ENCODE measurements at places on chromosomes 16 and 17.

- no peak for DNase-seq
Observed at GRCh38 chr17:1071103-1071825, 74.3 kb downstream of the TIMM22 start.

DNA sequence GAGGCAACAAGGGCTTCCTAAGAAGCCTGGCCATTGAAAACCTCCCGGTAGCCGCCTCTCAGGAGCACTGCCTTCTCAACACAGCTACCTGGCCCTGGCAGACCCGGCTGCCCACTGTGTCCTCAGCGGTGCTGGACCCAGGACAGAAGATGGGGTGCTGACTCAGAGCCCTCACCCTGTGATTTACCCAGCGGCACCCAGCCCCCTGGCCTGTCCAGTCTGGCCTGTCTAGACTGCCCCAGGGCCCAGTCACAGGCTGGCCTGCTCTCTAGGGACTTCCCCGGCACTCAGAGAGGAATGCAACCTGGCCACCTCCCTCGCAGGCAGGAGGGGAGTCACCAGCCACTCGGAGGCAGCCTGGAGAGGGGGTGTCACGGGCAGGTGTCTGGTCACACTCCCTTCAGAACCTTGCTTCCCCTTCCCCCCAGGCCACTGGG is 20.1 kb downstream of the PIEZO1 start:
- peak; percentile 95 for DNase-seq

- DNase-seq: no peak
Observed at GRCh38 chr17:70365091-70365583, 195.8 kb downstream of the KCNJ2 start.

GRCh38 chr16:69087161-69087581 is 18.3 kb upstream of the HAS3 start:
- DNase-seq: no peak

DNA sequence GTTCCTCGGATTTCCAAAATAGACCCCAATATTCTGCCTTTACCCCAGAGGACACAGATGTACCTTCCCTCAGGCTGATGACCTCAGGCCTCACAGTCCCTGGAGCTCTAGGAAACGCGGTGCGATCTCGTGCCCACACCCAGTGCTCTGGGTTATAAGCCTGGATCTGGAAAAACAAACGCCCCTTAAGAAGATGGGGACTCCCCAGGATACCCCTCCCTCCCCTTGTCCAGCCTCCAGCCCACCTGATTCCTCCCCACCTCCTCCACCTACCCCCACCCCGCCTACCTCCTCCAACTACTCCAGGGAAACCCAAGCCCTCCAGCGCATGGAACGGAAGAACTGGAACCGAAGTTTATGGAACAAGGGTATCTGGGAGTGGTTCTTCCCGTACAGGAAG is 19.1 kb downstream of the PRR11 start:
- no peak for DNase-seq

- DNase-seq: no peak
Observed at GRCh38 chr17:79424471-79425185, 186.2 kb downstream of the RBFOX3 start.

DNA sequence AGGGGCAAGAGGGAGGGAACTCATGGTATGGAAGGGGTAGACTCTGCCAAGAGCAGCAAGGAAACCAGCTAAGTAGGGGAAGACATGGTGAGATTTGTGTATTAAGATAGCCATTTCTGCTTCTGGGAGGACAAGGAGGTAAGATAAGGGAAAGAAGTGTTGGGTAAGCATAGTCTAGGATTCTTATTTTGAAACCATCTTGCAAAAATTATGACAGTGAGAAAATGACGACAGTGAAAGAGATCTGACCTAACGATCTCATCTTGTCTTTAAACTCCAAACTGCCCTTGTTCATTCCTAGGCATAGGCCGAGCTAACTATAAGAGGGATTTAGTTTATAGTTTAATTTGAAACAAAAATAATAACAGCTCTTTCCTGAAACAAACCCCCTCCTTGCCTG is 5.6 kb upstream of the RBL2 start:
- DNase-seq: no peak

GRCh38 chr16:86286991-86287663 is 223.2 kb upstream of the FOXF1 start:
- DNase-seq: no peak

Data from T47D (cell line).